NCI-H460 (cell line): ENCODE measurements at places on chromosomes 5 and 9.

- DNase-seq, result peak; percentile 19
These were observed 16.4 kb upstream of the PPP1R26 start for GRCh38 chr9:135463140-135463539.

DNA sequence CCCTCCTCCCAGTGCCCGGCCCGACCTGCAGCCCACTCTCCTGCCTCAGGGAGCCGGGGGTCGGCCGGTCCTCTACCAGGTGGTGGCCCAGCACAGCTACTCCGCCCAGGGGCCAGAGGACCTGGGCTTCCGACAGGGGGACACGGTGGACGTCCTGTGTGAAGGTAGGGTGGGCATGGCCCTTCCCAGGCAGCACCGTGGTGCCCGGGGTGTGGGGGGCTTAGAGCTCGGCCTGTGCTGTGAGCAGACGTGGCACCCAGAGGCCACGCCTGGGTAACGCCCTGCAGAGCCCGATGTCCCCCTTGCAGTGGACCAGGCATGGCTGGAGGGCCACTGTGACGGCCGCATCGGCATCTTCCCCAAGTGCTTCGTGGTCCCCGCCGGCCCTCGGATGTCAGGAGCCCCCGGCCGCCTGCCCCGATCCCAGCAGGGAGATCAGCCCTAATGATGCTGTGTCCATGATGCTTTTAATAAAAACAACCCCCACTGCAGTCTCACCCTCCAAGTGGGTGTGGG lies 7.2 kb downstream of the ENTPD8 start:
- no peak for DNase-seq

DNA sequence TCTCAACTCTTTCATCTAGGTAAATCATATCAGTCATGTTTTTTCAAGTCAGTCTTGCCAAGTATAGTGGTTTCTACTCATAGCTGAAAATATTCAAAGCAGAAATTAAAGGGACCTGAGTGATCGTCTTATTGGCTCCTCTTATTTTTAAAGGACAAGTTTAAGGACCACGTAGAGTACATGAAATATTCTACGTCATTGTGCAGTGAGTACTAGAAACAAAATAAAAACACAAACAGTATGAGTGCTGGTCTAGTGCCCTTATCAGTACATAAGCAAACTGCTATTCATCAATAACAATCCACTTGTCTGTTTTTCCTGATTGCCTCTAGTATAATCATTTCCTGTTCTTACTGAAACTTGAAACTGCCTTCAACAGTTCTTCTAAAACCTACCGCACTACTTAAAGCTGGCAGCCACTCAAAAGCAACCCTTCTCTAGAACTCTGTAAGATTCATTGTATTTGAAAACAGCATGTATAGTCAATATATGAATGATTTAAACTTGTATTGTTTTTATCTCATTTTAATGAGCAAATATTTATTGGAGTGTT lies 853.7 kb downstream of the TAF11L14 start:
- DNase-seq, result no peak

DNA sequence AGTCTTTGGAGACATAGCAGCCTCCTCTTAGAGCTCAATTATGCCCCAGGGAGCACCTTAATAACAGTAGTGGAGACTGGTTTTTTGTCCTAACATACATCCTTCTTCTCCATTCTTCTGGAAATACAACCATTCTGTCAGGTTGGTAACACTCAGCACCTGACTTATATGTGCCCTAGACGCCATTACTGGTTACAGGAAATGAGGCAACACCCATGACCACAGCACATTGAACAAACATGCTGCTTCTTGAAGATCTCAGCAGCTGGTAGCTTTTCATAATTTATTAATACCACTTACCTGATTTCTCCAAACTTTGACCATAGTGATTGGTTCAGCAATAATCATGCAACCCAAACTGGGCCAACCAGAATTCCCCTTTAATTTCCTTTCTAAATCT lies 25.1 kb upstream of the TRPM3 start:
- no peak for DNase-seq

- no peak for DNase-seq
These were observed 36.4 kb downstream of the ERAP1 start for GRCh38 chr5:96771395-96771794.

- DNase-seq, result no peak
These were observed 153.1 kb downstream of the FOCAD start for GRCh38 chr9:20837166-20837565.

- no peak for DNase-seq
These were observed 87.4 kb downstream of the NRG2 start for GRCh38 chr5:139955616-139956273.

GRCh38 chr5:100517301-100517974 lies 17.7 kb upstream of the FAM174A start:
- no peak for DNase-seq

DNA sequence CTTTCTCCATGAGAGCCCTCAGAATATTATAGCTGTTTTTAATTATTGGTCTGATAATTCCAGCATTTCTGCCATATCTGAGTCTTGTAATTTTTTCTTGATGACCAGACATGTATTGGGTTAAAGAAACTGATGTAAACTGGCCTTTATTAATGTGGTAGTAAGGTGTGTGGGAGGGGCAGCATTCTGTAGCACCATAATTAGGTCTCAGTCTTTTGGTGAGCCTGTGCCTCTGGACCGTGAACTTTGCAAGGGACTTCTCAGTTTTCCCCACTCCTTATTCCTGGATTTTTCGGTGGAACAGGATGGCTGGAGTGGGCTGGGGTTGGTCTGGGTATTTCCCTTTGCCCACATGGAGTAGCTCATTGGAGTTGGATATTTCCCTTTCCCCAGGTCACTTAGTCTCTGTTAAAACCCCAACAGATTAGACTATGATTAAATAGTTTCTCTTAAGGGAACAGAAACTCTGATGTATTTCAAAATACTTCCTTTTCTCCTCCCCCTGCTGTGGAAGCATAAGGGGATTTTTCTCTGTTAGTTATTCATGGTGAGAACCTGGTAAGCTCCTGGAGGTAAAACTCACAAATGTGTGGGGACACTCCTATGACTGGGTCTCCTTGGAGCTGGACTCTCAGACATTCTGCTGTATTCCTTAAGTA lies 52.4 kb downstream of the FSD1L start:
- DNase-seq, result no peak

DNA sequence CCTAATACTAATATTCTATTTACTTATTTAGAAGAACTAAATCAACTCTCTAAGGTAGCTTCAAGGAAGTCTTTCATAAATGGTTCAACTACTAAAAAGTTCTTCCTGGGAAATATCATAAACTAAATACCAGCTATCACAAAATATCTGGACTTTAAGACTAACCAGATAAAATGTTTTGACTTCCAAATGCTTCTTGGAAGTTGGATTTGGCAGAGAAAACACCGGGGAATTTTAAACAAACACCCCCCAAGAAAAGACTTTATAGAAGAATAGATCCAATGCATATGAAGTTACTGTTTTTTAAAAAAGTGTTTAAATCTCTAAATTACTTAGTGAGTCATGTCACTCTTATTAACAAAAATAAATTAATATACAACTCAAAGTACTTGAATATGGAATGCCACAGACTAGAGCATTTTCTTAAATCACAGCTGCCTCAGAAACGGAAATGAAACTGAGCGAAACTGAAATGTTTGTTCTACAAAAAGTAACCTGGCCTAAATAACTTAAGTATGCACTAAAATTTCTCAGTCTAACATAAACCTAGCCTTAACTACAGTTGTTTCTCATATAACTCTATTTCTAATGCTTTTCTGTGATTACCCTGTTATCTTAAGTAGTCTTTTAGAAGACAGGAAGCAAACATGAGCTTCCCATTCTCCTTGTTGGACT lies 6.8 kb downstream of the ABCA1 start:
- no peak for DNase-seq

GRCh38 chr5:40762705-40763104 lies 6.9 kb upstream of the TTC33 start:
- DNase-seq, result no peak

DNA sequence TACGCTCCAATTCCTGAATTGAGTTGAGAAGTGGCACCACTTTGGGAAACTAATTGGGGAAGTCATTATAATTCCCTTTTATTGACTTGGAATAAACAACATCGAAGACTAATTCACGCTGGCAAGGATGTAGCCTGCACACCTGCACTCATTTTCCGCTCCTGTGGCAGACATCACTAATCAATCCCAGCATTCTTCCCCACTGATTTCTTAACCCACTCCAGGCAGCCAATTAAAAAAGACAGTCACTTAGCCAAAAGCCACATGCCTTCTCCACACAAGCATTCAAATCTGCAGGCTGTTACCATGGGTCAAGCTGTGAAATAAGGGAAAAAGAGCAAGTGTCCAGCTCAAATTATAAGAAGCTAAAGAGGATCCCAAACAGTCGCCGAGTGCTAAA lies 68.2 kb upstream of the HRH2 start:
- DNase-seq, result no peak

DNA sequence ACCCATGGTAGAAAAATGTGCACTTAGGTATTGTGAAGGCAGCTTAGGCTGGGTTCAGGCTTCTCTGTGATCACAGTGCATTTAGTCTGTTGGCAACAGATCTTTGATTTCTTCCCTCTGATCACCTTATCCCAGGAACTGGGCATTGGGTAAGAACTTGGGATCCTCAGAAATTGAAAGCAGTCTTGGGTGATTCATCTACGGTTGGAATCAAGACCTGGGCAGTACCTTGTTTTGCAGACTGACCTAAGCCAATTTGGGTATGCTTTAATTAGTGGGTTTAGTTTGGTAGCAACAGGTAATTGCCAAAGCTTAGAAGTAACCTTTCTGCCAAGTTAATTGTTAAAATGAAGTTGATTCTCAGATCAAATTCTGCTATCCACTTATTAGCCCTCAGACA lies 17.8 kb downstream of the ENTREP1 start:
- no peak for DNase-seq

DNA sequence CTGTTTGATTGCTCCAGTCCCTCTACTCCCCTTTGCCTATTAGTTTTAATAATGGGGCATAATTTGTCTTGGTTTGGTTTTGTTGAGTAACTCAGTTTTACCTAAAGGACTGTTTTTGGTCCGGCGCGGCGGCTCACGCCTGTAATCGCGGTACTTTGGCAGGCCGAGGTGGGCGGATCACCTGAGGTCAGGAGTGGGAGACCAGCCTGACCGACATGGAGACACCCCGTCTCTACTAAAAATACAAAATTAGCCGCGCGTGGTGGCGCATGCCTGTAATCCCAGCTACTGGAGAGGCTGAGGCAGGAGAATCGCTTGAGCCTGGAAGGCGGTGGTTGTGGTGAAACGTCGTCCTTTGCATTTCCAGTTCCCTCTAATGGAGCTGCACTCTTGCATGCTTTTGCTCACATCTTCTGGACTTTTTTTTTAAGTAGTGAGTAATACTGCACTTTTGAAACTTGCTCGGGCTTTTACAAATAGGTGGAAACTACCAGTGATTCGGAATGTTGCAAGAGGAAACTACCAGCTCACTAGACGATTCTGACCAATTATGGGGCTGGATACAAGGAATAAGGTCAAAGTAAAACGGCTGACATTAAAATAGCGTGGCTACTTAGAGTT lies 721 bp upstream of the MAML1 start:
- peak; percentile 57 for DNase-seq

DNA sequence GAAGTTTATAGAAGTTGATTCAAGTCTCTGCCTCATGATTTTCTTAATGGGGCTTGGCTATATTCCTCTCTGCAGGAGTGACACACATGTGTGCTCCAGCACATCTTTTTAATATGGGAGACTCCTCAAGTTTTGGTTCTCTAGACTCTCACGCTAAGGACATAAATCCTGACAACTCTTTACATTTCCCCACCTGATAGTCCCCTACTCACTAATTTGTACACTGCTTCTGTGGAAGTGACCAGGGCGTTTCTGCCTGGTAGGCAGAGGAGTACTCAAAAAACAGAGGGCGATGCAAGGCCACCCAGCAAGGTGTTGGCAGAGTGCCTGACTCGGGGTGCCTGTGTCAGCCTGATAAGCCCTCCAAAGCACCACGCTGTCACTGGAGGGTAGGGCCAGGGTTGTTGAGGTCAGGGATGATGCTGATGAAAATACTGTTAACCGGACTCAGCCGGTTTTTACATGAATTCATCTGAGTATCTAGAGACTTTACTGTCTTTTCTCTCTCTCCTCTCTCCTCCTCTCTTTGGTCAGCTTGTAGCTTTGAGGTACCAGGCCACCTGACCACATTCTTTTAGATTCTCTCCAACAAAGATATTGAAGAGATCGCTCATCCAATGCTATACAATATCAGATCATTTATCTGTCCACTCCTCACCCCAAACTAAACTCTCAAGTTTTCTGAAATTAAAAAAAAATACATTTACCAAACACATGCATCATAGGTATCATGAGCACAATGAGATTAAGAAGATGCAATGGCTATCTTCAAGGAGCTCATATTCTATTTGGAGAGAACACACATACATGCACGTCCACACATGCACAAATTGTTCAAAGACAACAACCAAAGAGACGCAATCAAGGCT lies 205.2 kb downstream of the PIK3R1 start:
- DNase-seq, result no peak

- no peak for DNase-seq
These were observed 35.8 kb downstream of the PPARGC1B start for GRCh38 chr5:149765932-149766331.

- no peak for DNase-seq
These were observed 364.4 kb downstream of the GADD45G start for GRCh38 chr9:89969156-89969675.

GRCh38 chr5:163383754-163384153 lies 53.6 kb upstream of the CCNG1 start:
- DNase-seq, result no peak

DNA sequence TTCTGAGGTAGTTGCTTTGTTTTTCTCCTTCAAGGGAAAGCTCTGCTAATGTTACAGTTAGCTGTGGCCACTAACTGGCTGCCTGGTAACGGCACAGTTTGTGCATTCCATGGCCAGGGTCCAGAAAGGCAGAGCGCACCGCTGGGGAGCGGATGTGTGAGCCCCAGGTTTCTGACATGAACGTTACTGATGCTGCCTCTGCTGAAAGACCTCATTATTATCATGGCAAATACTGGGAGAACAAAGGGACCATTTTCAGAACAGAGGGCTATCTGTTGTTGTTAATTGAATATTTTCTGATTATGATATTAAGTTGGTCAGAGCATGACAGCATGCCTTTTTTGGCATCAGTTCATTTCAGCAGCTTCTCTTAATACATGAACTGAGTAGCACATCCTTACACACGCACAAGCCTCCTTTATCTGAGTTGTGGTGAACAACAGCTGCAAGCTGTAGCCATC lies 134.1 kb downstream of the NUDT12 start:
- DNase-seq, result no peak

- no peak for DNase-seq
These were observed 8.3 kb upstream of the CFAP95 start for GRCh38 chr9:69812068-69813000.
